ENCODE measurements at places on chromosomes 3 and 15.

GRCh38 chr3:115518100-115518852 lies 105.0 kb upstream of the GAP43 start:
- DNase-seq: no peak

DNA sequence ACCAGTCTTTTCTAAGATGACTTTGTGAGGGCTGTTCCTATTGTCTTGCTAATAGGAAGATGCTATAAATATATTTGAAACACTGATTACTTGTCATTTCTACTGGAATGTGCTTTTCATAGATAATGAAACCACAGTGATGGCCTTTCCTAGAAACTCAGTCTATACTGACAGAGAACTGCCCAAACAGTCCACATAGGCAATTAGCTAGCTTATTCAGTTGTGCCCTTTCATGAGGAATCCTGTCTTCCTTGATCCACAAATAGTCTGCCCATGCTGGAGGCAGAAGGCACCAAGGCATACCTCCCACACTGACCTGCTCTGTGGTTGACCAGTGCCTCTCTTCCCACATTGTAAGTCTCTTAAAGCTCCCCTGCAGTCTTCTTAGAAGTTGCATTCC lies 135.9 kb downstream of the CMSS1 start:
- DNase-seq: no peak

- no peak for DNase-seq
These were observed at the start of gene TM6SF1 for GRCh38 chr15:83106994-83107840. TM6SF1 (plus strand) TSS chr15:83107645; CDS start chr15:83107681, 36 bp downstream.

DNA sequence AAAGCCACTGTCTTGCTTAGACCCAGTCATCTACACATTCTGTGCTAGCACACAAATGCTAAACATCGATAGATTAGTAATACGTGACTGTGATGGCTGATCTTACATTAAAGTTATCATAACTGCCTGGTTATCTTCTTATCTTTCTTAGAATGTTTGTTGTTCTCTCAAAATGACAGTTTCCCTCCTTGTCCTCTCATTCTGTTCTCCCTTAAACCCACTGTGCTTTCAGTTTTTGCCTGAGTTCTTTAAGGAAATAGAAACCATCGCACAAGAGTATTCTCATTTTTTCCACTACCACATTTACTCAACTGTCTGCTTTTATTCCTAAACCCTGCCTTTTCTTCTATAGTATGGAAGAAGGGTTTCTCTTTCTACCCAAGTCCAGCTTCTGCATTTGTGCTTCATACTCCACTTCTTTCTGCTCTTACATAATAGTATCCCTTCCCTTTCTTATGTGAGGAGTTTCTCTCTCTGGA lies 17.1 kb downstream of the STX19 start:
- no peak for DNase-seq

GRCh38 chr3:71016178-71016845 lies 567.2 kb downstream of the FOXP1 start:
- no peak for DNase-seq
